ENCODE measurements at places on chromosomes 13 and 19.

DNA sequence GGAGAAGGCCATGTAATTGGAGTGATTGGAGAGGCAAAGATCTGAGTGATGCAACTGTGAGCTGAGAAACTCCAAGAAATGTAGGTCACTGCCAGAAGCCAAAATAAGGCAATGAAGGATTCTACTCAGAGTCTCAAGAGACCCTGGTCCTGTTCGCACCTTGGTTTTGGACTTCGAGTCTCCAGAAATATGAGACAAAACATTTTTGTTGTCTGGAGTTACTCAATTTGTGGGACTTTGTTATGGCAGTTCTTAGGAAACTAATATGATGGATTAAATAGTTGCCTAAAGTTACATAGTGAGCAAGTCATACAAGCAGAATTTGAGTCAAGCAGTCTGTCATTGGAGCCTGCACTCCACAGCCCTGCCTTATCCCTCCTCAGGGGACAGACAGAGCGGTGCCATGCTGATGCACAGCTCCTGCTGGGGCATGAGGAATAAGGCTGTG is 104.2 kb downstream of the ITGBL1 start:
- DNase-seq: no peak

GRCh38 chr13:26942184-26942583 is 181.6 kb upstream of the GPR12 start:
- no peak for DNase-seq

GRCh38 chr13:103324641-103325040 is 258.4 kb upstream of the SLC10A2 start:
- DNase-seq: no peak

DNA sequence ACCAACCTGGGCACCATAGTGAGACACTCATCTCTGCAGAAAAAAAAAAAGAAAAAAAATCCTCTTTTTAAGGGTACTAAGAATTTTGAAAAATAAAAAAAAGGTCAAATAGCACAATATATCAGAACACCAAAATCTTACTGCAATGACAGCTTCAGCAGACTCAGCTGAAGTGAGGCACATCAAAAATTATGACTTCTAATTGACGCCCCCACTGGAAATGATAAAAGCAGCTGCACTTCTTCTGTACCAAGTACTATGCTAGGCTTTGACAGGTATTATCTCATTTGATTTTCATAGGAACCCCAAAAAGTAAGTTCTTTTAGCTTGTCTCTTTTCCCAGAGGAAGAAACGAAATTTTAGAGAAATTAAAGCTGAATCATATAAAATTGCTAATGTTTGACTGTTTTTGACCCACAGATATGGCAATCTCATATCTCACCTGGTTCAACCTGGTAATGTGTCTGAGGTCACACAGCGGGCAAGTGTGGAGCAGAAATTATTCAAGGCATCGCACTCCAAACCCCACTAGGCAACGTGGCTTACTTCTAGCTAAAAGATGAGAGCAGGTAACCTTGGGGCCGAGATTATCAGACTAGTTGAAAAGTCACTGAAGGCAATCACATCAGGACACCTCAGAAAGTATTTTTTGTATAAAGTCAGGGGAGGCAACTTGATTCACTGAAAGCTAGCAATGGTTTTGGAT is 78.1 kb downstream of the TNFSF11 start:
- DNase-seq: no peak

DNA sequence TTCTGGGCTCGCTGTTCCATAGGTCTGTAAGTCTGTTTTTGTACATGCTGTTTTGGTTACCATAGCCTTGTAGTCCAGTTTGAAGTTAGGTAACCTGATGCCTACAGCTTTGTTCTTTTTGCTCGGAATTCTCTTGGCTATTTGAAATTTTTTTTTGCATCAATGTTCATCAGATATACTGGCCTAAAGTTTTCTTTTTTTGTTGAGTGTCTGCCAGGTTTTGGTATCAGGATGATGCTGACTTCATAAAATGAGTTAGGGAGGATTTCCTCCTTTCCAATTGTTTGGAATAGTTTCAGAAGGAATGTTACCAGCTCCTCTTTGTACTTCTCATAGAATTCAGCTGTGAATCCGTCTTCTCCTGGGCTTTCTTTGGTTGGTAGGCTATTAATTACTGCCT is 397.8 kb upstream of the HTR2A start:
- no peak for DNase-seq

GRCh38 chr13:74305876-74306275 is 171.7 kb upstream of the KLF12 start:
- DNase-seq: no peak

DNA sequence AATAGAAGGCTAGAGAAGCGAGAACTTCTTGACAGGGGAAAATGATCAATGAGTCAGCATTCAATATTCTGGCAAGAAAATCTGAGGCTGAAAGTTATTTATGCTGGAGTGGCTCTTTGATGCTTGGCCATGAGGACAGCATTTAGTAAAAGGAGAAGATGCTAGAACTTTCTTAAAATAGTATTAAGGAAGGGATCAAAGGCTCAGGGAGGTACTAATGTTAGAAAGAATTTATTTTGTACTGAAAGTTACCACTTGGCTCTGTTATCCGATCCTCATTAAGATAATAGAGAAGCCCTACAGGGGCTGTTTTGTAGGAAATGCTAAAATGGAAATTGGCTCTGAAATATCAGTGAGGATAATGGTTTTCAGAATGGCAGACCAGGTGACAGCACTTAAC is 1774.6 kb upstream of the PCDH20 start:
- no peak for DNase-seq

GRCh38 chr13:60226507-60226906 is 62.8 kb upstream of the DIAPH3 start:
- no peak for DNase-seq

- DNase-seq: no peak
These were observed 41.4 kb downstream of the GATAD2A start for GRCh38 chr19:19446655-19447437.

DNA sequence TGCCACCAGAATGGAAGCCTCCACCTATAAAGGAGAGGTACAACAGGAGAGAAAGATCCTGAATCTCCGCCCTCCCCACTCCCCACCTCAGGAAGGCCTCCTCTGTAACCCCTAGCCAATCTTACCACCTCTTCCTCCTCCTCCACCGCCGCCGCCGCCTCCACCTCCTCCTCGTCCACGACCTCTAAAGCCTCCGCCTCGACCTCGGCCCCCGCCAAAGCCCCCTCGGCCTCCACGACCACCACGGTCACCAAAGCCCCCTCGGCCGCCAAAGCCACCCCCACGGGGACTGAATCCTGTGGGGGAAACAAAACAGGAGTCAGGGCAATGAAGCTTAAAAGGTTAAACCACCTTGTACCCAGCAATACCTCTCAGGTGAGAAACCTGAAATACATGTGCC is 5.7 kb downstream of the FBL start:
- no peak for DNase-seq

GRCh38 chr13:23140492-23140891 is 40.3 kb upstream of the SGCG start:
- no peak for DNase-seq

- no peak for DNase-seq
These were observed 13.9 kb downstream of the TFDP1 start for GRCh38 chr13:113598481-113598880.

- DNase-seq: no peak
These were observed 32.2 kb upstream of the WDFY2 start for GRCh38 chr13:51552027-51552426.

GRCh38 chr19:35501684-35502083 is 11.4 kb upstream of the KRTDAP start:
- DNase-seq: no peak

DNA sequence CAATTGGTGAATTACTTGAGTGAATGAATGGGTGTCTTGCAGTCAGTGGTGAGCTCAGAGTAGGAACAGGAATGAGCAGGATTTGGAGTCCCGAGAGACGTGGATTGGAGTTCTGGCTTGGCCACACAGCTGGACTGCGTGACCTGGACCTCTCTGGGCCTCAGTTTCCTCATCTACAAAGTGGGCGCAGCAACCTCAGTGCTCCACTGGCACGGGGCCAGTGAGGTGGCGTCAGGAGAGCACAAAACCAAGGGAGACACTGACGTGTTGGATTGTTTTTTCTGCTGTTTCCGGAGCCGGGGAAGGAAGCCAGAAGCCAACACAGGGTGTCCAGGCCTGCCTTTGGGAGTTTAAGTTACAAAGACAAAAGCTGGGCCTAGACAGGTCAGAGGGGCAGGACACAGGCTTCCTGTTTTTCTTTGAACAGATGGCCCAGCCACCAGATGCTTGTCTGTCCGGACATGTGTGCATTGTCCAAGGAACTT is 6.5 kb upstream of the DOCK6 start:
- DNase-seq: no peak

- DNase-seq: no peak
These were observed 24.3 kb downstream of the DZIP1 start for GRCh38 chr13:95620030-95620824.

DNA sequence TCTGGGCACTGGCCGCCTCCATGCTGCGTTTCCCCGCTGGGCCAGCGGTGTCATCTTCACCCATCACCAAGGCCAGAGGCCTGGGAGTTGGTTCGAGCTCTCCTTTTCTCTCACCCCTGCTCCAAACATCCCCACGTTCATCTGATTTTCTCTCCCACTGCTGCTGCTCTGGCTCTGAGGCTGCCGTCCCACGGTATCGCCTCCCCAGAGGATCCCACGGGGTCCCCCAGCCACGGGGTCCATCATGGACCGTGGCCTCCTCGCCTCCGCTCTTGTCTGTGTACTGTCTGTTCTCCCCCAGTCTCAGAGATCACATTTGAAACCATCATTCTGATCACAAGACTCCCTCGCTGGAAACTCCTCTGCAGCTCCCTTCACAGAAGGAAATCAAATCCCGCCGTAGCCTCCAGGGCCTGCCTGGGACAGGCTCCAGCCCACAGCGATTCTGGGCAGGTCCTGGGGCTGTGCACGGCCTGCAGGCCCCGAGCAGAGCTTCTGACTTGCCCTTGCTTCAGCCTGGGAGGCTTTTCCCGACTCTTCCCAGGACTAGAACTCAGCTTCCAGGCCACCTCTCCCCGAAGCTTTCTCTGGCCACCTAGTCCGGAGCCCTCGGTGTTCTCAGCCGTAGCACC is 64.2 kb downstream of the SOX1 start:
- no peak for DNase-seq

- peak; percentile 15 for DNase-seq
These were observed at the start of gene ARL11 for GRCh38 chr13:49627831-49628652. Gene ARL11, plus strand, starts transcription at chr13:49628507. Its CDS starts 1,941 bp downstream, at chr13:49630448.

GRCh38 chr13:90311929-90312328 is 1035.6 kb upstream of the MIR17HG start:
- DNase-seq: no peak

- no peak for DNase-seq
These were observed 2.4 kb downstream of the DZIP1 start for GRCh38 chr13:95642028-95642621.

DNA sequence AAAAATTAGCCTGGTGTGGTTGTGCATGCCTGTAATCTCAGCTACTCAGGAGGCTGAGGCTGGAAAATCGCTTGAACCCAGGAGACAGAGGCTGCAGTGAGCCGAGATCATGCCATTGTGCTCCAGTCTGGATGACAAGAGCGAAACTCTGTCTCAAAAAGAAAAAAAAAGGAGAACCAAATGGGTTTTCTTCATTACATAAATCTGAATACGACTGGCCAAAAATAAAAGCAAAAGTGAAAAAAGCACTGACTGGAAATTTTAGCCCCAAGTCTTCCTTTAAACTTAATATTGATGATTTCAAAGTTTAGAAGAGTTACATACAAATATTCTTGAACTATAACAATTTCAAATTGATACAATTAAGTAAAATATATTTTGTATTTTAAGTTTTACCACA is 249.5 kb upstream of the STARD13 start:
- DNase-seq: no peak

DNA sequence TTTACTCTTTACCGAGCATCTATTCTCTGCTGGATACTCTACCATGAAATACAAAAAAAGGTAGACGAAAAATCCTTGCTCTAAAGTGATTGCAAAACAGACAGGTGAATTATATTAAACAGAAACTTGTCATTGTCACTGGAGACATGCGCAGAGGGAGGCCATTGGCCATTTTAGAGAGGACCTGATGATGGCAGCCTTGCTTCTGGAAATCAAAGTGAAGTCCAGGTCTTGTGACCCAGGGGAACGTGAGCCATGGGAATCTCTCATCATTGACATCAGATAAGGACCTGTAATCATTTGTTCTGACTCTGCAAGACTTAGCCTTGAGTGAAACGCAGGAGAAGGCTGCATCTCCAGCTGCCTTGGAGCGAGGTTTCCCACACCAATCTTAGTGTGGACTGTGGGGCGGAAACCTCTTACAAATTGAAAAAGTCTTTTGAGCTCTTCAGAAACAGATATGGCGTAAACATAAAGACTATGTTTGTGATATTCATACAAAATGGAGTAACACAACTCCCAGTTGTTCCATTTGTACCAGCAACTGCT is 16.8 kb upstream of the SLC46A3 start:
- DNase-seq: no peak

GRCh38 chr13:24997367-24997967 is 98.5 kb upstream of the PABPC3 start:
- DNase-seq: peak; percentile 58

DNA sequence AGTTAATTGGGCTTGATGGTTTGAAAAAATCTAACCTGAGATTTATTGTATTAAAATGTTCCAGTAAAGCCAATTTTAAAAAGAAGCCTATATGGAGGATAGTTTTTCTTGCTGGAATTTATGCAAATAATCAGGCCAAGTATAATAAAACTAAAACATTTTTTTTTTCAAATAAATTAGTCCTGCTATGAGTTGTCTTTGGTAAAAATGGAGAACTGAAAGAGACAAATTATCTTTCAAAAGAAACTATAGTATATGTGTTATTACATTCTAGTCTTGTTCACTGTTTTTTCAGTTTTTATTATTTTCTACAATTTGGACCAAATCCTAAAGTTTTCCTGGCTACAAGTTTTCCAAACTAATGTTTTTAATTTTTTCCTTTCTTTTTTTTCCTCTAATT is 468.9 kb downstream of the UQCRFS1 start:
- no peak for DNase-seq

- no peak for DNase-seq
These were observed 5.1 kb upstream of the SPACA6 start for GRCh38 chr19:51687791-51688670.

- no peak for DNase-seq
These were observed 692.6 kb downstream of the PCDH17 start for GRCh38 chr13:58324161-58324560.

DNA sequence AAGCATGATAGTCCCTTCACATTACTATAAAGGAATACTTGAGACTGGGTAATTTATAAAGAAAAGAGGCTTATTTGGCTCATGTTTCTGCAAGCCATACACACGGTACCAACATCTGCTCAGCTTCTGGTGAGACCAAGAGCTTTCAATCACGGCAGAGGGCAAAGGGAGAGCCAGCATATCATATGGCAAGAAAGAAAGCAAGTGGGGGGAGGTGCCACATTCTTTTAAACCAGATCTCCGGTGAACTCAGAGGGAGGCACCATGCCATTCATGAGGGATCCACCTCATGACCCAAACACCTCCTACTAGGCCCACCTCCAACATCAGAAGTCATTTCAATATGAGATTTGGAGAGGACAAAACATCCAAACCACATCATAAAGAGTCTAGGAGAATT is 20.3 kb downstream of the XPO4 start:
- DNase-seq: no peak

GRCh38 chr19:863315-863620 is 3.8 kb downstream of the CFD start:
- no peak for DNase-seq

GRCh38 chr13:60410299-60410698 is 13.3 kb downstream of the TDRD3 start:
- DNase-seq: no peak

Data from CD4-positive, alpha-beta T cell treated with Interleukin-4 for 4 hours (primary cell).